NCI-H187 (cell line): ENCODE measurements at places on chromosomes 7 and 10.

GRCh38 chr7:77254429-77254828 is 54.8 kb upstream of the FGL2 start:
- DNase-seq = no peak

- no peak for DNase-seq
These were observed 170.2 kb upstream of the HABP2 start for GRCh38 chr10:113382691-113383090.

DNA sequence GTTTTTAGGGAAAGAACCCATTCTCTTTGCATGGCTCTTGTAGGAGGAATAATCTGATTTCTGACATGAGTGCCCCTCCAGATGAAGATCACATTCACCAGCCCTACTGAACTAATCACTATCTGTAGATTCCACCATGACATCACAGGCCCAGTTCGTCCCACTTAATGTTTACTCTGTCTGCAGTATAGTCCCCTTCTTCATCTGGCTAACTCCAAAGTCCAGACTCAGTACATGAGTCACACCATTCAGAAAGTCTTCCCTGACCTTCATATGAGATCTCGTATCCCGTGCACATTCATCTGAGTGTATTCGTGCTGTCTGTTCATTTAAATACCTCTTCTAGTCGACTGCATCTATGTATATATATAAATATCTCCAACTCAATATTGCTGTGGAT is 366.5 kb upstream of the AKR1E2 start:
- DNase-seq = no peak

GRCh38 chr7:7693881-7694280 is 24.5 kb downstream of the RPA3 start:
- DNase-seq = no peak

GRCh38 chr7:5780801-5781496 is 514 bp downstream of the RNF216 start:
- DNase-seq = no peak

DNA sequence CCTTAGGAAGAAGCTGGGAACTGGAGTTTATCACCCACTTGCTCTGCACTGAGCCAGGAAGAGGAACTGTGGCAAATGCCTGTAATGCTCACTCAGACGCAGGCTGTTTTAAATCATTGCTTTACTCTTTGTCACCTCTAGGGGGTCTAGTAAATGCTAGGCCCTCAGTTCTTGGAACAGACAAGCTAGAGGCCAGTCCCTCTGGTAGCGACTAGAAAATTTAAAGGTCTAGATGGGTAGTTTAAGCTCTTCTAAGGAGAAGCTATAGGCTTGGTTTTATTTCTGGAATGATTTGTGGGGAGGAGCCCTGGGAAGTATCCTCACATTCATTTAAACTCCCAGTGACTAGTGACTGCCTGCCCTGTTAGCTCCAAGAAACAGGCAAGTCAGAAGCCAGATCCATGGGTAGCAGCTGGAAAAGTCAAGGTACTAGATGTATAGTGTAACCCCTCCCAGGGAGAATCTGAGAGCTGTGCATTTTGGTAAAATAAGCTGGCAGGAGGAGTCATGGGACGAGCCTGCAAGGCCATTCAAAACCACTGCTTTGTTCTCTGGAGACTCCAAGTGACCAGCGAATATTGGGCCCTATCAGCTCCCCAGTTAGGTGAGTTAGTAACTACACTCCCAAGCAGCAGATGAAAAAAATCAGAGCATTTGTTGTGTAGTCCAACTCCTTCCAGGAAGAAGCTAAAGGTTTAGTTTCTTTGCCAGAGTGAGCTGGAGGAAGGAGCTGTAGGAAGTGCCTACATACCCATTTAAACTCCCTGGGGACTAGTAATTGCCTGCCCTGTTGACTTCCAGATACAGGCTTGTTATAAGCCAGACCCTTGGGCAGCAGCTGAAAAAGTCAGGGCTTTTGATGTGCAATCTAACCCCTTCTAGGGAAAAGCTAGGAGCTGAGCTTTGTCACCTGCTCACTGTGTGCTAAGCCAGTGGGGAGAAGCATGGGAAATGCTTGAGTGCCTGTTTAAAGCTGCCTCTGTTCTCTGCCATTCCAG is 68.9 kb downstream of the DYNC1I1 start:
- DNase-seq = no peak

DNA sequence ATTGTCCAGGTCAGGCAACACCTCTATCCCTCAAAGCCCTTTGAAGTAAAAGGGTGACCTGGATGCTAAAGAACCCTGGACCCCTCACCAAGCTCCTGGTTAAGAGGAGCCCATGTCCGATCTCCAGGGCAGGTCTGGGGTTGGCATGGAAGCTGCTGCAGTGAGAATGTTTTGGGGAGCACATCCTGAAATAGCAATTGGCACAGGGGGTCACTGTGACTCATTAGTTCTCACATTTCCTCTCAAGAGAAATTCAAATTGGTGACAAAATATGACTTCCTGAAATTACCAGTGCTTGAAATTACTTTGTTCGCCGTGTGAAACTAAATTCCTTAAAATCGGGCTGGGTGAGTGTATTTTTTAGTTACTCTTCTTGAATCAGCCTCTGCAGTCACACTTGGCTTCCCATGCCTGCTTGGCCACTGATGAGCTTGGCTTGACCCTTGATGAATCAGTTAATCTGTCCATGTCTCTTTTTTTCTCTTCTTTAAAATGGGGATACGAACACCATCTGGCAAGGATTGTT is 18.8 kb upstream of the ARHGAP22 start:
- no peak for DNase-seq

DNA sequence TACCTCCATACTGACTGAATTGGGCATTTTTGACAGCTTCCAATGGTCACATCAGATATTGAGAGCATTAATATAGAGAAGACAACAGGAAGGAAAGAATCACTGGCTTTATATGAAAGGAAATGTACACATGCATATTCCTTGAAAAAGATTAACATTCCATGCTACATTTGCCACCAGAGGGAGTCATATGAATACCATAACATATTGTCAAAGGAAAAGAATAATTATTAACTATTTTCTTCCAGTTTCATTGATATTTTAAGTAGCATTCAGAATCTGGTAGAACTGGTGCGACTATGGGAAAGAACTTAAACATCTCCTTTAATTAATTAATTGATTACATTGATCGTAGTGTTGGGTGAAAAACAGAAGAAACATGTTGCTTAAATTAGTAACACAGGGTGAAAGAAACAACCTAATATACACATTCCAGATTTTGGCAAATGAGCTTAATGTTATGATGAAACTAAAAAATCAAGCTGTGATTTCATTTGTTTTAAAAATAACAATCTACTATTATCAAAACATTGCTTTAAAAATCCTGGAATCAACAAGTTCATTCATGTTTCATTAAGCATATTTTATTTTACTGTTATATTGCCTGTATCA is 71.5 kb downstream of the GPR85 start:
- DNase-seq = no peak

DNA sequence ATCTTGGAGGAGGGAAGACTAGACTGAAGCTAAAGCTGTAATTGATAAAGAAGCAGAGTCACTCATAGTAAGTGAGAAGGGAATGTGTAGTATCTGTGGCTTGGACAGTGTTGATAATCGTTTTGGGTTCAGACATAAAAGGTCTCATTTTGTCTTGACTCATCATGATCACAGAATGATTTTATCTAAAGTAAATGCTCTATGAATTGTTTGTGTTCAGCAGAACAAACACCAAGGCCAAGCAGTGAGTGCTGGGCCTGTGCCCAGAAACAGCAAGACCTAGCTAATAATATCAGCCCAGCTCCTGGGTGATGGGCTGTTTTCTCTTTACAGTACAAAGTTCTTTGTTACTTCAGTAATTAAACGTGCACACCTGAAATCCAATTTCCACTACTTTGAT is 26.7 kb upstream of the CD36 start:
- DNase-seq = no peak

- DNase-seq = no peak
These were observed 4.5 kb downstream of the ADIRF start for GRCh38 chr10:86972613-86973380.

DNA sequence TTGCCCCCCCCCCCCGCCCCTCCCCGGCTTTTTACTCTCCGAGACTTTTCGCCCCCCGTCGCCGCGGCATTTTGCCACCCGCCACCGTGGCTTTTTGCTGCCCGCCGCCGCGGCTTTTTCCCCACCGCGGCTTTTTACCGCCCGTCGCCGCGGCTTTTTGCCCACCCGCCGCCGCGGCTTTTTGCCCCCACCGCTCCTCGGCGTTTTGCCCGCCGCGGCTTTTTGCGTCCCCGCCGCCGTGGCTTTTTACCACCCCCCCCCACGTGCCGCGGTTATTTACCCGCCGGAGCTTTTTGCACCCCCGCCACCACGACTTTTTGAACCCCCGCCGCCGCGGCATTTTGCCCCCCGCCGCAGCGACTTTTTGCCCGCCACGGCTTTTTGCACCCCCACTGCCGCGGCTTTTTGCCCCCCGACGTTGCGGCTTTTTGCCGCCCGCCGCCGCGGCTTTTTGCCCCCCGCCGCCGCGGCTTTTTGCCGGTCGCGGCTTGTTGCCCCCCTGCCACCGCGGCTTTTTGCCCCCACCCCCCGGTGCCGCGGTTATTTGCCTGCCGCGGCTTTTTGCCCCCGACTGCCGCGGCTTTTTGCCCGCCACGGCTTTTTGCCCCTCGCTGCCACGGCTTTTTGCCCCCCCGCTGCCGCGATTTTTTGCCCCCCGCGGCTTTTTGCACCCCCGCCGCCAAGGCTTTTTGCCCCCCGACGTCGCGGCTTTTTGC is 461.1 kb downstream of the ZNF33B start:
- no peak for DNase-seq

DNA sequence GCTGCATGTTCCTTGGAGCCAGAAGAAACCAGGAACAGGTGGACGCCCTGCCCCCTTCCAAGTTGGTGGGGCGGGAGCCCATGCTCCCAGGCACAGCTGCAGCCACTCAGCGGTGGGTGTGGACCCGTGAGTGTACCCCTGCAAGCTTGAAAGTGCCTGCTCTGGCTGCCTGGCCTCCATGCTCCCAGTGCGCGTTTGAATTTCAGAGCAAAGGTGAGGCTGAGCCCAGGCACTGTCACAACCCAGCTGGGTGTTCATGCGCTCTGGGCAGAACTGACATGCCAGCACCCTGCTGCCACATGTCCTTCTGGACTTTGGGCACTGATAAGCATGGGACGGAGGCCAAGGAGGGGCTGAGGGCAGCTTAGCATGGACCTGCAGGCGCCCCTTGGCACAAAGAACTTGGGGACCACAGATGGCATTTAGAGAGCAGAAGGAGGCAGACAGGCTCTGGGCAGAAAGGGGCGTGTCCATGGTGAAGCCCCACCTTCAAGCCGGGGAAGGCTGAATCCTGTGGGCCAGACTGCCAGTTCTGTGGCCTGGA is 402.0 kb upstream of the NRG3 start:
- DNase-seq = no peak

GRCh38 chr10:98193037-98193436 is 58.6 kb downstream of the R3HCC1L start:
- DNase-seq = no peak

DNA sequence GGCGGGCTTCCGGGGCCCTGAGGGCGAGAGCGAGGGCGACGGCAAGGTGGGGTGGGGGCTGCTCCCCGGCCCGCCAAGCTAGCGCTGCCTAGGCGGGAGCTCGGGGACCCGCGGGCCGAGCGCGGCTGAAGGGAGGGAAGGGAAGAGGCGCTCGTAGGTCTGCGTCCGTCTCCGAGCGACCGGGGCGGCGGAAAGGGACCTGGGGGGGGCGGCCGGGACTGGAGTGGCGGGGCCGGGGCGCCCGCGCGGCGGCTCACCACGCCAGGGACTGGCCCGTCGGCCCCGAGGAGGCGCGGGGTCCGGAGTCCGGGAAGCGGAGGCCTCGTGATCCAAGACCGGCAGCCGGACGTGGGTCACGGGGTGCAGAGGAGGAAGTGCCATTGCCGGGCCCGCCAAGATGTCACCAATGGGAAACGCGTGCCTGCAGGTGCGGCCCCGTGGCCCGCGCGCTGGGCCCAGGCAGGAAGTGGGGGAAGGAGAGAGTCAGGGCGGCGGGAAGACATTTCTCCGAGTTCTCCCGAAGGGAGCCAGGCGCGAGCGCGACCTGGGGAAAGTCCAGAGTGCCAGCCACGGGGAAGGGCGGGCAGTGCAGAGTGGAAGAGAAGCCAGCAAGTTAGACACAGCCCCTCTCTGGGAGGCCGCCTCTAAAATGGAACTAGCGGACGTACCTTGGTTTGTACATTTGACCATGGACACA is 11.9 kb downstream of the HNRNPF start:
- DNase-seq = peak; percentile 45

GRCh38 chr10:88424881-88425280 is 158.2 kb downstream of the RNLS start:
- no peak for DNase-seq

- DNase-seq = no peak
These were observed 46.2 kb downstream of the GRK5 start for GRCh38 chr10:119253433-119254174.

DNA sequence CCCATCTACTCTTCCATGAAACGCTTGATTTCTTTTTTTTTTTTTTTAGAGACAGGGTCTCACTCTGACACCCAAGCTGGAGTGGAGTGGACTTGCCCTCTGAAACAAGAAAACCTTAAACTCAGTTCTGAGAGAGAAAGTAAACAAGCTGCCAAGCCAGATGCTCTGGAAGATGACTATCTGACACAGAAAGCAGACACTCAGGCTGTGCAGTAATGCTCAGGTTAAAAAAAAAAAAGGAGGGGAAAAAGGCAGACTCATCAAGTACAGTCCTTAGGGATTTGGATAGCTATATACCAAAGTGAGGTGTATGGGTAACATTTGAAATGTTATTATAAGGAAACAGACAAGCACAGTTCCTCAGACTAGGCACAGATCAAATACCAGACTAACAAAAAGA is 80.5 kb downstream of the IDE start:
- DNase-seq = no peak

- DNase-seq = no peak
These were observed 3.5 kb upstream of the UBE2D4 start for GRCh38 chr7:43922726-43923125.

GRCh38 chr7:15284396-15284795 is 277.4 kb downstream of the AGMO start:
- no peak for DNase-seq

DNA sequence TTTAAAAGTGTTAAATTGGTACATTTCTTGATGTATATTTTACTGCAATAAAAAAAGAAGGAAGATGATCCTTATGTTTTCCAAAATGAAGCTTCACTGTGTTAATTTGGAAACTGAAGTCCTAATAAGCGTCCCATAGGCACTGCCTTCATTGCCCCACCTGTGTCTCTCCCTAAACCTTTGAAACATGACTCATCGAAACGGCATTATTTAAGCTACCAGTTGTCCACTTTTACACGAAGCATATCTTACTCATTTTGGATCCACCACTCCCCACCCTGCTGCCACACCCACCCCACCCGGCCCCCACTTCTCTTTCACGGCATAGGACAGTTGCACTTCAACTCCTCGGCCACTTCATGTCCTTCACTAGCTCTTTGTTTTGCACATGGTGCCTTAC is 85.5 kb downstream of the KIAA1549 start:
- DNase-seq = no peak

DNA sequence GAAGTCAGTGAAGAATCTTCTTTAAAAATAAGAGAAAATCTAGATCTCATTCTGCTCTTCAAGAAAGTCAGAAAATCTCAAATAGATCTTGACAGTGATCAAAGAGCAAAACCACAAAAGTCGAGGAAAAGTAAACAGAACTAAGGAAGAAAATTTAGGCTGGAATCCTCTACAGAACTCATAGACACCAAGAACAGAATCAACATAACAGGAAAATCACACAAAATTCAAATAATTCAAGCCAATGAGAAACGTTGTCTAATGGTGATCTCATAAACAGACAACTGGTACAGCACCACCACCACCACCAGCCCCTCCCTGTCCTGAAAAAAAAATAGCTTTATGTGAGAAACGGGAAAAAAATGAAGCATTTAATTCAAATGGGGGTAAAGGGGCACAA is 6.9 kb downstream of the ITGB1 start:
- no peak for DNase-seq
